ENCODE measurements at places on chromosomes 2 and 18. TPM values are rescaled to one million over a fixed set of nuclear protein-coding genes. Genes with fewer than 3 reads are reported as not detected.
A peak's percentile ranks its signal among the peaks of the same experiment; 100 is the strongest.

DNA sequence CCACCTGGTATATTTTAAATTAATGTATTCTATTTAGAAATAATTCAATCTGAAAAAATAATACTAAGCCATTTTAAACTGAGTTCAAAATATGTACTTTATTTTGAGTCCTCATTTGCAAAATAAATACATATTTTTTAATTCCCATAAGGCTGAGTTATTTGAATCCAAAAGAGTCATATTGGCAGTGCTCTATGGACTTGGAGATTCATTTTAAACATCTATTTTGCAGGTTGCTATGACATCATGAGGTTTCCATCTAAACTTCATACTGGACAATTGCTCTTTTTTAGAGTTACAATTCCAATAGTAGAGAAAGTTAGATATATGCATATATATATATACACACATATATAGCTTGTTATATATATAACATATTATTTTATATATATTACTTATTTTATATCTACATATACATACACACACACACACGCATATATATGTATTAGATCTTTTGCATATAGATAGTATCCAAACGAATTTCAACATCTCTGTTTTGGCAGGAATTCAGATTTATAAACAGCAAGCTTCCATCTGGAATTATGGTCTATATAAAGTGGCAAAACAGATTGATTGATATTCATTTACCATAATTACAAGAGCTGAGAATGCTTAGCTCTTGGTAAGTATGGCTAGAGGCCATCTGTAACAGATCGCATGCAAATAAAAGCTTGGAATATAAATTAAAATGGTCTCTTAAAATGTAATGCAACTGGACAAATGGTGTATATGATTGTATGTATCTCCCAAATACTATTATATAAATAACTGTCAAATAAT, 34.9 kb downstream of the NOL4 start:
- no peak for DNase-seq

DNA sequence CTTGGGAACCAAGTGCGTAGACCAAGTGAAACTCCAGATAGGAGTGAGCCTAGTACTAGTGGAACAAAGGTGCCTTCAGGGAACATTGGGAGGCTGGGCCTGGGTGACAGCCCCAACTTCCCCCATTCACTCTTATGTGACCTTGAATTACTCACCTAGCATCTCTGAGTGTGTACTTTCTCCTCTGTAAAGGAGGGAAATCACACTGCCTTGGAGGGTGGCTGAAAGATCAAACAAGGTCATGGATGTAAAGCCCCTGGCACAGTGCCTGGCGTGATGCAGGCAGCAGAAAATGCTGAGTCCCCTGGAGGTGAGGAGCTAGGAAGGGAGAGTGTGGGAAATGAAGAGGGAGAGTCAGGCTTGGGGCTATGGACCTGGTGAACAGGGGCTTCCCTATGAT, 45.9 kb downstream of the MARCO start:
- DNase-seq, result no peak

- DNase-seq, result no peak
These were observed 470 bp downstream of the DHRS9 start for GRCh38 chr2:169069833-169070232.

GRCh38 chr2:160205505-160205904, 5.4 kb upstream of the ITGB6 start:
- DNase-seq, result peak; percentile 73

DNA sequence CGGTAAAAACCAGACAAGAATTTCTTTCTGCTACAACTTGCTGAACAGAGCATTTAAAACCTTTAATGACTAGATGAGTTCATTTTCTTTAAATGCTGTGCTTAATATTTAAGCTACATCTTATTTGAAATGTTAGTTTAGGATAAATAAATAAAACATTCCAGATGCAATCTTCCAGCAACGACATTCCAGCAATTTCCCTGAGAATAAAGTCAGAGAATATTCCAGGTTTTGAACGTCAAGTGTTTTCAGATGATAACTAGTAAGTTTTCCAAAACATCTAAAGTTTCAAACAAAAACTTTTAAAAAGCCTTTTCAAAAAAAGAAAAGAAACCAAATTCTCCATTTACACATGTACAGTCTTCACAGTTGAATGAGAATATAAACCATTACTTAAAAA, 104.8 kb downstream of the PPP1R1C start:
- DNase-seq, result no peak

- no peak for DNase-seq
These were observed 13.3 kb upstream of the TCF7L1 start for GRCh38 chr2:85119900-85120299.

DNA sequence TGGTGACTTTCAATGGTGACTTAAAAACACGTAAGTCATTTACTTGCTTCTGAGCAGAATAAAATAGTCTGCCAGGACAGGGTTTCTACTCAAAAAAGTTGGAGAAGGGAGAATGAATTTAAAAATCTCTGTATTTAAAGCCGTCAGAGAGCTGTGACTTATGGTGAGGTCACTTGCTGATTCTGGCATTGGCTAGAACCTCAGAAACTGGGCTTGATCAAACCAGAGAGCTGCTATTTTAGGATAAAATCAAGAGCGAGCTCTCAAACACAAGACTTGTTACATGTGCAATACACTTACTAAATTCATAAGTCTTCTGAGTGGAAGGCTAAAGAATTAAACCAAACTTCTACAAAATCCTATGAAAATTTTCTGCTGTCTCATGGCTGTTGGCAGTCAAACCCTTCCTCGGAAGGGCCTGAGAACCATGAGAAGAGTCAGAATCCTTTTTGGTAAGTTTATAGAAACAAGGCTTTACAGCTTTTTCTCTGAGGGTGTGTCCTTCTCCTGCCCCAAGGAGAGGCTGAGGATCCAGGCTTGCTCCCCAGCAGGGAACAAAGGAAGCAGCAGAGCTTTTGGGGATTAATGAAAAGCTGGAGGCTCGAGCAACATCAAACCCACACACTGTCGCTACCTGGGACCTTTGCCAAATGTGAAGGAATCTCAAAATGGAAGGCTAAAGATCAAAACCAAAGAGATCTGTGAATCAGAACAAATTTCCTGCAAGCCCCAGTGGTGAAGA, 816.4 kb downstream of the SOCS6 start:
- no peak for DNase-seq

DNA sequence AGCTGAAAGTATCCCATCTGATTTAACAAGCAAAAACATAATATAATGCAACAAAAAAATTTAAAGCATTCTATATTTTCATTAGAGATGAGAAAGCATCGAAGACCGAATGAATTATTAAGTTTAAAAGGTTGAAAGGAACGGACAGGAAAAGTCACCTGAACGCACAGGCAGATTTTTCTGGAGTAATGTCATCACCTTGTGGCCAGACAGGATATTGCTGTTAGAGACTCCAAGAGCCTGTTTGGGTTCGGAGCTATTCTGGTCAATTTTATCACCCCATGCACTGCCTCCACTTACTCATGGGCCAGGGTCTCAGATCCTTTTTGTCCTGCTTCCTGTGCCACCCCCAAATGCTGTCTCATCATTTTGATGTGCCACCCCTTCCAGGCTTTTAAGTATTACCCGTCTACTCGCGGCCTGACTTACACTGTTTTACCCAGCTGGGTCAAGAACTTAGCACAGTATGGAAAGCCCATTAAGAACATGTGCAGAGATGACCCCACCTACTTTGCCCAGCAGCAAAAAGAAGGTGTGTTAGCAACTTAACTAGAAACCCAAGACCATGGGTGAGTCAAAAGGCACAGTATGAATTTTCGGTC, 27.3 kb downstream of the GKN2 start:
- DNase-seq, result peak; percentile 81

GRCh38 chr18:50947899-50948298, 19.9 kb upstream of the ELAC1 start:
- no peak for DNase-seq

DNA sequence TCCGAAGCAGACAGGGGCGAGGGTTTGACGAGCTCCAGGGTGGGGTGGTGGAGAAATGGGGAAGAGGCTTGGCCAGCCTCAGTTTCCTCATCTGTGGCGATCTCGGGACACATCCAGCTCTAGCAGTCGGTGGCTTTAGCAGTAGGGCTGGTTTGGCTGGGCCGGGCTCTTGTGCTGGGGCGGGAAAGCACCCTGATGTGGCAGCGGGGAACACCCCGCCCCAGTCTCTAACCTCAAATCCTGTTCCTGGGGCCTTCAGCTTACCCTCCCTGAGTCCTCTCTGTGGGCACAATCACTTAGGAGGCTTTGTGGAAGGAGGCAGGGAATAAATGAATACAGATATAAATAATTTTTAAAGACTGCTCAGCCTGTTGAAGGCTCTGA, 26.5 kb upstream of the MCFD2 start:
- DNase-seq, result no peak

GRCh38 chr18:35029770-35030169, 11.4 kb upstream of the MAPRE2 start:
- DNase-seq, result no peak

DNA sequence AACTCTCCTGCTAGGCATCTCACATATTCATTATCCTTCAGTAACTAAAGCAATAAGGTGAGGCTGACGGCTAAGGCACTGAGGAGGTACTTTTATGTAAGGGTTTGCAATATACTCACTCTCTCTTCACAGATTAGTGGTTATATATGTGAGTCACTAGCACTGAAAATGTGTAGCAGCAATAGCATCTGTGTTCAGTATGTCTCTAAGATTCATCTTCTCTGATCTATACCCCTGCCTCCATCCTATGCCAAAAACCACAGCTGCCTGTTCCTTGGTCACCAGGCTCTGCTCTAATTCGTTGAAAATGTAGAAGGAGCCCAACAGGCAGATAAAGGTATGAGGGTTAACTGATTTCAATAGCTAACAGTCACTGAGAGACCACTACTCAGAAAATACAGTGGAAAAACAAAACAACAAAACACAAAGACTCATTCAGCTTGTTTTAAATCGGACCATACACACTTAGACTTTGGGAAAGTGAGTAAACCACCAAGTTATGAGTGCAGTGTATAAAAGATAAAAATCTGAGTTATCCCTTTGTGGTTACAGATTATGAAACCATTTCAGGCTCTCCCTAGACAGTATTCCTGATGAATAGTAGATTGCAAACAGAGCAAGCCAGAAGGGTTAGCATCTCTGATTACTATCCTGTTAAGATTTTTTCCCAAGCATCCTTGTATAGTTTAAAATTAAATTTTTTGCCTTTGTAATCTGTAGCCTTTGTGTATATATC, 75.3 kb upstream of the CYP26B1 start:
- DNase-seq, result no peak

GRCh38 chr18:23879966-23880565, 134.5 kb upstream of the TTC39C start:
- DNase-seq, result no peak

- DNase-seq, result no peak
These were observed 86.2 kb downstream of the SMIM21 start for GRCh38 chr18:75341267-75341666.

- no peak for DNase-seq
These were observed 42.5 kb upstream of the LCLAT1 start for GRCh38 chr2:30404319-30405259.

DNA sequence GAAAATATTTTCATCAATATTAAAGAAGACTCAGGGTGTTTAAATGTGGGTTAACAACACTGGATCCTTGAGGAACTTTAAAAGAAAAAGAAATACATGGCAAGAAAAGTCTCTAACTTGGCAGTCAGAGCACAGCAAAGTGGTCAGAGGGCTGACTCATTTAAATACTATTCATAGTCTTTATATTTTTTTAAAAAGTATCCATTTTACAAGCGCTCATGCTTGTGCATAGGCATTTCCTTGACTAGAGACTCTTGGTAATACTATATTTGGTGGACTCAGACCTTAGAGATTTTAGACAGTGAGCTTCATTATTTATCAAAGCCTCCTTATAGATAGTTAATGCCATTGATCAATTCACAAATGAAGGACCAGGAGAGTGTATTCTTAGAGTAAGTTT, 110.2 kb downstream of the ABCA12 start:
- DNase-seq, result no peak

DNA sequence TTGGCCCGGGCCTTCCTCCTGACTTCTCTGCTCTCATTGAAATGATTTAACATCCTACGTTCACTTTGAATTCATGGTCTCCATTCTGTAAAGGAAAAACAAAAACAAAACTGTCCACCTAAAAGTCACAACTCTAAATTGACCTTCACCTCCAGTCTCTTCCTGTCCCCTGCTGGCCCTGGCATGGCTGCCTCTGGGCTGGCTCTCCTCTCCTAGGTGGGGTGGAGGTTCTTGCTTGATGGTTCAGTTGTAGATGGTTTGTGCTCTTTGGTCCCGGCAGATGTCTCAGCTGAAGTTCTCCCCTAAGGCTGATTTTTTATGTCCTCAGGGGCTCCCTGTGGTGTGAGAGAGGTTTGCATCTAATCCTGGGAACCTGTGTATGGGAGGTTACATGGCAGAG, 121.1 kb downstream of the ACKR3 start:
- no peak for DNase-seq

DNA sequence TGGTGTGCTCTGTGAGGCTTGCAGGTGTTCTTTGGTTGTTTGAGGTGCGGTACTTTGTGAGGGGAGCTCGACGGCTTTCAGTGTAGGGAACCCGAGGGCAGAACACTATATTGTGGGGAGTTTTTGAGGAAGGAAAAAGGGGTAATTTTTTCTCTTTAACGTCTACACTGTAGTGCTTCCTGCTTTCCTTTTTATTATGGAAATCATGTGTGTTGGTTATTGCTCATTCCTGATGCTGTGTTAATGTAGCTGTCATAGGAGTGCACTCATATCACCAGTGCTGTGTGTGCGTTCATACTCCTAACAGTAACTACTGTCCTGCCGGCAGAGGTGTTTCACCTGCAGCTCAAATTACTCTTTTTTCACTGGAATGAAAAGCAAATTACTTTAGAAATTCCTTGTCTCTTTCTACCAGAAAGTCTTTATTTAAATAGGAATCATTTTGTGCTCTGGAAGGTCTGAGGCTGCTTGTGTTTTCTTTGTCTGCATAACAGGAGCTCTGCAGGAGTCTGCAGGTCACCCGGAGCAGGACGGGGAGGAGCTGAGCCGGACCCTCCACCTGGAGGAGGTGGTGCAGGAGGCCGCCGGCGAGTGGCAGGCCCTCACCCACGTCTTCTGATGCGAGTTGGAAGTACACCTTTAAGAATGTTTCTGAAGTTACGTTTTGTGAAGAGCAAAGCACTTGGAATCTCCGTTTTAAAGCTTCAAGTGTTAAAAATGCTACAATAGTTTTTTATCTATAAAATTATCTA, 145.5 kb downstream of the ZNF236 start:
- DNase-seq, result no peak

DNA sequence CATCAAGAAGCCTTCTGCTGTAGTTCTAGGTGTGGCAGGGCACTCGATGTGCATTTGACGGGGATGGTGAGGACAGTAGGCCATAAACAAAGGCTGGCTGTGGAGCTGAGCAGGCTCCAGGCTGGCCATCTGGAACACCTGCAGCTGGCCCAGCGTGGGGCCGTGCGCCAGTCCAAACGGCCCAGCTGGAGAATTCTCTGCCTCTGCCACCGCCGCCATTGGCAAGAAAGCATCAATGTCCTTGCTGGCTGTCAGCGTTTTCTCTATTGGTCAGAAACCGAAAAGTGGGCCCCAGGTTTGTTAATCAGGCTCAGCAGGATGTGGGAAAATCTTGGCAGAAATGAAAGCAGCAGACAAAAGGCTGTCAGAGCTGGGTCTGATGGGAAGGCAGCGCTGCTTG, 24.0 kb upstream of the CTIF start:
- DNase-seq, result no peak

Gene YES1
- 50.9 TPM for total RNA-seq

Gene MBOAT2
- total RNA-seq, result 15.6 TPM

Gene HES6
- total RNA-seq, result 191 TPM

Gene ST8SIA5
- total RNA-seq, result not detected

Gene C2orf15
- total RNA-seq, result 1.4 TPM

Gene SERPINB4
- total RNA-seq, result not detected
